HepG2 (cell line): ENCODE measurements at places on chromosomes 3 and 15.
A peak's percentile ranks its signal among the peaks of the same experiment; 100 is the strongest.

- peak; percentile 15 for DNase-seq
Measured at GRCh38 chr15:48645558-48646330, at the start of gene FBN1. Gene FBN1, minus strand, starts transcription at chr15:48645709. Its CDS starts 940 bp downstream, at chr15:48644769.

DNA sequence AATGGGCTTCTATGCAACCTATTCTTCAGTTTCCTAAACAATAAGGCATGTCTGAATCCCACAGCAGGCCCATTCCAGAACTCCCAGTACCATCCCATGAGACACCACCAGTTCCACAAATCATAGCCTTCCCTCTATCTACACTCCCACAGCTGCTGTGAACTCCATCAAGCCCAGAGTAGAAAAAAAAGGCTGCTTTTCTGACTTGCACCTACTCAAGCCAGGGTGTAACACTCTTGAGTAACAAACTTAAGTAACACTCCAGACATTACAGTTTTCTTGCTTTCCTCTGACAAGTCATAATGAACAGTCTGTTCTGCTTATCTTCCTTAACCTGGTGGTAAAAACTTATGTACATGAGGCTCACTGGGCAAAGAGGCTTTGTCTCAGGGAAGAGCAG, 283.1 kb downstream of the NFKBIZ start:
- DNase-seq = no peak

GRCh38 chr3:177642042-177642803, 444.9 kb upstream of the TBL1XR1 start:
- no peak for DNase-seq

DNA sequence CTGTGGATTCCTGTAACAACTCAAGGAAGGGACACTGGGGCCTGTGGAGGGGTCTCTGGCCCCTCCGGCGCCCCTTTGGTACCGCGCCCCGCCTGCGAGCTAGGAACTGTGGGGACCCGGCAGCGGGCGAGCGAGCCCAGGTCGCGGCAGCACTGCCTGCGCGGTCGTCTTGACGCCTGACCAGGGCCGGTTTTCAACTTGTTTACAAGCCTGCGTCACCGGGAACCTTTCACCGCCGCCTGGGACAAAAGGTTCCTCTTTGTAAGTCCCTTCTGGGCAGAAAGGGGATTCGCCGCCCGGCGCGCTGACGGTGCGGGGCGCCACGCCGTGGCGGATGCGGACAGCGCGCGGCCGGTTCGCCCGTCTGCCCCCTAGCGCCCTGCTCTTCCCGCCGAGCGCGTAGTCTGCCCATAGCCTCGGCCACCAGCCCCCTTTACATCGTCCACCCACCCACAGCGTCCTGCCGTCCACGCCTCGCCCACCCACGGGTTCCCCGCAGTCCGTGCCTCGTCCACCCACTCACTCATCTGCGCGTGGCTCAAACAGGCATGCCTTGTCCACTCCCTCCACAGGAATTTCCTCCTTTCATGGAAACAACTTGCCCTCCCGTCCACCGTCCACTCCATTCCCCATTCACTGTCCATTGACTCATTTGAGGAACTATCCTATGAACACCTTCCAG, 5.5 kb upstream of the CFAP100 start:
- DNase-seq = peak; percentile 93

DNA sequence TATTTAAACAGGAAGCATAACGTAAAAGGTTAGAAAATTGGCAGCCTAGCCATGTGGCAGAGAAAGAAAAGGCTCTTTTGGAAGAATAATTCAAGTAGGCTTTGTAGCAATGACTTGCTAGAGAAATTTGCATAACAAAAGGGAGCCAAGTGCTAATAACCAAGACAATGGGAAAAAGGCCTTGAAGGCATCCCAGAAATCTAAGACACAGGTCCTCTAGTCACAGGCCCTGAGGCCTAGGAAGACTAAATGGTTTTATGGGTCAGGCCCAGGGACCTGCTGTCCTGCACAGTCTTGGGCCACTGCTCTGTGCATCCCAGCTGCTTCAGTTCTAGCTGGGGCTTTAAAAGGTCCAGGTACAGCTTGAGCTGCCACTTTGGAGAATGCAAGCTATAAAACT, 78.5 kb downstream of the FGF7 start:
- no peak for DNase-seq

GRCh38 chr3:161247049-161247448, 25.9 kb downstream of the NMD3 start:
- no peak for DNase-seq

- no peak for DNase-seq
Measured at GRCh38 chr15:69513986-69514385, 61.4 kb downstream of the RPLP1 start.

DNA sequence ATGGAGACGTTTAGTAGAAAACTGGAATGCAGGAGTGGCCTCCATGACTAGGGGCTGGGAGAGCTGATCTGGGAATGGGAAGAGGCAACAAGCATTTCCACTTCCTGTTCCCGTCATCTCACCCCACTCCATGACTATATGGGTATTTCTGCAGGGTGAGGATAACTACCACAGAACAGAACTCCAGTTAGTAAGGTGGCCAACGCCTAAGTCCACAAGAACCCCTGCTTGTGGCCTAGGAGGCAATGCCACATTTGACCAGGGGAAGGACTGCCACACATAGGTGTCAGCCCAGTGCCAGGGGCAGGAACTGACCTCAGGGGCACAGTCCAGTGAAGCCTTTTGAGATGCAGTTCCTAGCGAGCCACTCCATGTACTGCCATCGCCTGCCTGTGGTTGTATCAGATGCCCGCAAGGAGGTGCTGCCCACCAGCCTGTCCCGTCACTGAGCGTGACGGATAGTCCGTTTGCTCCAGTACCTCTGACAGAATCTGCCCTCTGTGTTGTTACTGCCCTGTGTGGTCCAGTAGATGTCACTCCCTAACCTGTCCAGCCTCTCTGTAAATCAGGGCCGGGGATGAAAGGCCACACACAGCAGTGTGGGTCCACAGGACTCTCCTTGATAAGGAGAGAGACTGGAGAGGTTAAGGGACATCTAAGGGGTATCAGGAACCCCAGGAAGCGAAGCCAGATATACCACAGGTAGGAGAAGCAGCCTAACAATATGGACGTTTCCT, 3.5 kb upstream of the MTFMT start:
- DNase-seq = peak; percentile 95

DNA sequence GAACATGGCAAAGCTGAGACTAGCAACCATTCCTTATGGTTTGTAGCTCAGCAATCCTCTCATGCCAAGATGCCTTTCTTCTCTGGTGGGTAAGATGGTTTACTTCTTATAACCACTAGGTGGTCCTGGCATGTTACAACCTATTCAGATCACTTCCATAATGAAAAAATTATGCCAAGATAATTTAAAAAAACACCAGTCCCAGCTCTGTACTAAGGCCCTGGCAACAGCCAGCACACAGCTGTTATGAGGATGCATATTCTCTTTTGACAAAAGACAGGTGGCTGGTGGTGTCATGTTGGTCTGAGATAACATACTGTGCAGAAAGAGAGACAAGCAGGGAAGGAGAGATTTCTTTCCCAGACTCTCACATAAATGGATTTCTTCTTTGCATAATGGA, 65.7 kb upstream of the FRMD4B start:
- DNase-seq = no peak

GRCh38 chr15:68210821-68211655, 5.9 kb upstream of the CALML4 start:
- DNase-seq = no peak

DNA sequence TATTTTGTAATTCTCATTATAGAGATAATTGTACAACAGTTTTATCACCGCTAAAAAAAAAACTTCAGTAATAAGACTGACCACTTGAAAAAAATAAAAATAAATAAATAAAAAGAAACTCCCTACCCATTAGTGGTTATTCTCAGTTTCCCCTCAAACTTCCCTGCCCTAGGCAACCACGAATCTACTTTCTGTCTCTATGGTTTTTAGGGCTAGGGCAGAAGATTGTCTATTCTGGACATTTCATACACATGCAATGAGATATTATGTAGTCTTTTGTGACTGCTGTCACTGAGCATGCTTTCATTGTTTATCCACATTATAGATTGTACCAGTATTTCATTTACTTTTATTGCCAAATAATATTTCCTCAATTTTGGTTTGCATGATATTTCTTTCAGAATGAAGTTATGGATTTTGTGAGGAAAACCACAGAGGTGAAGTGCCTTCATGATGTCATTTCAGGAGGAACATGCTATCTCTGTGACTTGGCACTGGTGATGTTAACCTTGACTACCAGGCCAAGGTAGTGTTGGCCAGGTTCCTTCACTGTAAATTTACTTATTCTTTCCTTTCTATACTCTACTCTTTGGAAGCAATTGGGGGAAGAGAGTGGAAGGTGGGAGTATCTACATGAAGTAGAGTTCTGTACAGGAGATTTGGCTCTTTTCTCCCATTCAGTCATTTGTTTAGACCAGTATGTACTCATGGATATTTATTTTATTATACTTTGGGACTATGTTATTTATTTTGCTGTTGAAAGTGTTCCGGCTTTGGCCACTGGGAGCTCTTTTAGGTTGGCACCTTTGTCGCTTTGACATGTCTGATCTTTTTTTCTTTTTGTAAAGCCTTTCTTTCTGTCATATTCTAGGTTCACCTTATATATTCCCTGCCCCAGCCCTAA, 86.3 kb downstream of the GMPS start:
- DNase-seq = no peak

- DNase-seq = no peak
Measured at GRCh38 chr15:90205886-90206285, 4.8 kb downstream of the SEMA4B start.

DNA sequence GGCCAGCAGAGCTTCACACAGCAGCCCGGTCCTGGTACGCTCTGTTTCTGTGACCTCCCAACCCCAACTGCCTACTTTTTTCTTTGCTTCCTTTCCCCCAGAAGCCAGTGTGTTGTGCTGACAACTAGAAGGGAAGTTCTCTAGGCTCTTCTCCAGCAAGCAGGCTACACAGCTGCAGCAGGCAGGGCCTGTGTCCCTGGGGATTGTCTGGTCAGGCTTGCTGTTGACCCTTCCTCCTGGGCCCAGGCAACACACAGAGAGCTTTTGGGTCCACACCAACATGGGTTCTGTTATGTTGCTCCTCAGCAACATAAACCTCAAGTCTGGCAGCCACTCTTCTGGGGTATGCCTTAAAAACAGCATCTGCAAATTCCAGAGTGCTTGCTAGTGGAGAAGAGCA, 36.2 kb upstream of the TSPAN3 start:
- DNase-seq = no peak

DNA sequence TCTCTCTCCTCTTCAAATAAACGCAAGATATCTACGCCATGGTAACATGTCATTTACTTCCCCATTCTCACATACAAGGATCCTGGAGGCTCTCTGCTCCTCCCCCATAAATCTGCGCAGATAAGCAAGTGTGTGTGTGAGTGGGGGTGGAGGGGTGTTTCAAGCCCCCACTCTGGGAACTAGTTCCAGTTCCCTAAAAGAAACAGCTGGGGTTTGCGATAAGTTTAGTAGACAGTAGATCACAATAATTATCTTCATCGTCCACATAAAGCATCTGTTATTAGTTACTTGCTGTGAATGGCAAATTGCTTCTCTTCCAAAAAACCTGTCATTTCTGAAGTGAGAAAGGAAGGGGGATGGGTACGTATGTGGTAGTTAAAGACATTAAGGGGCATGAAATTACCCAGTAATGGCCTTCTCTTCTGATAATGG, 79.8 kb downstream of the RBPMS2 start:
- DNase-seq = no peak

- DNase-seq = no peak
Measured at GRCh38 chr15:73130830-73131229, 78.6 kb downstream of the NEO1 start.

- DNase-seq = no peak
Measured at GRCh38 chr15:80709542-80709941, 14.4 kb downstream of the ABHD17C start.

DNA sequence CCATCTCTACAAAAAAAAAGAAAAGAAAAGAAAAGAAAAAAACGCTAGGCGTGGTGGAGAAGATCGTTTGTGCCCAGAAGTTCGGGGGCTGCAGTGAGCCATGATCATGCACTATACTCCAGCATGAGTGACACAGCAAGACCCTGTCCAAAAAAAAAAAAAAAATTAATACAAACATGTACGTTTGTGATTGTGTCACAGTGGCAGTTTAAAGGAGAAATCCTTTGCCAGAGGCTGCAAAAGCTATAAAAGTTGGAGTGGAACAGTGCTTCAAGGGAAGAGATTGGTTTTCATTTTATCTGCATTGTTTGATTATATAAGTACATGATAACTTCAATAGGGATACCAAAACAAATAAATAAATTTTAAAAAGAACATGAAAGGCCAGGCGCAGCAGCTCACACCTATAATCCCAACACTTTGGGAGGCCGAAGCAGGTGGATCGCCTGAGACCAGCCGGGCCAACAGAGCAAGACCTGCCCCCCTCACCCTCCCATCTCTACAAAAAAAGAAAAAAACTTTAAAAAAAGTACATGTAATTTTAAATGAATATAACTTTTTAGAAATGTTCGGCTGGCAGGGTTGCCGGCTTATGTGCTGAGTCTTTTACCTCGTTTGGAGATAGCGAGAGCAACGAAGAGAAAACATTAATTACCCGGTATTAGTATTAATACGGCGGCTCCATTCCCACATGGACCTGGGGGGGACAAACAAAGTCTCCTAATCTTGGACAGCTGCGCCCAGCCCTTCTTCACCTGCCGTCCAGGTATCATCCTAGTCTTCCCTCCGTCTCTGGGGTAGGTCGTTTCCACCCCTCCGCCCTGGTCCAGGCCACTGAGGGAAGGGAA, 573 bp upstream of the DIS3L start:
- no peak for DNase-seq

GRCh38 chr15:38220606-38221273, 31.9 kb upstream of the SPRED1 start:
- DNase-seq = no peak

GRCh38 chr15:91572110-91572509, 281.4 kb upstream of the SLCO3A1 start:
- no peak for DNase-seq

GRCh38 chr15:52699457-52699856, 20.3 kb upstream of the ATOSA start:
- DNase-seq = no peak

- no peak for DNase-seq
Measured at GRCh38 chr15:77563623-77564156, 69.0 kb downstream of the LINGO1 start.

DNA sequence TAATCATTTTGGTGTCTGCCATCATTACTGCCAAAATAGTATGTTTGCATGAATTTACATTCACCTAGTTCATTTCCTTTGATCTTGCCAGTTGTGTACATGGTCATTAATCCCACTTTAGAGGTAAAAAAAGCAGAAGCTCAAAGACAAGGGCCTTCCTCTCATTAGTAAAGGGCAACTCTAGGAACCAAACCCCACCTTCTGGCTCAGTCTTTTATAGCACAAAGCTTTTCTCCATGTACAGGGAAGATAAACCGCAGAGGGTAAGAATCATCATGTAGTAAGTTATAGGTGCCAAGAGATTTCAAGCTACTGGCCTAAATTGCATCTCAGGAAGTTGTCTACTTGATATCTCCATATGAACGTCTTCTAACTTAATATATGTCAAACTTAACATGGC, 19.3 kb upstream of the SPG21 start:
- no peak for DNase-seq

GRCh38 chr3:150759319-150759718, 3.6 kb downstream of the SIAH2 start:
- DNase-seq = no peak

DNA sequence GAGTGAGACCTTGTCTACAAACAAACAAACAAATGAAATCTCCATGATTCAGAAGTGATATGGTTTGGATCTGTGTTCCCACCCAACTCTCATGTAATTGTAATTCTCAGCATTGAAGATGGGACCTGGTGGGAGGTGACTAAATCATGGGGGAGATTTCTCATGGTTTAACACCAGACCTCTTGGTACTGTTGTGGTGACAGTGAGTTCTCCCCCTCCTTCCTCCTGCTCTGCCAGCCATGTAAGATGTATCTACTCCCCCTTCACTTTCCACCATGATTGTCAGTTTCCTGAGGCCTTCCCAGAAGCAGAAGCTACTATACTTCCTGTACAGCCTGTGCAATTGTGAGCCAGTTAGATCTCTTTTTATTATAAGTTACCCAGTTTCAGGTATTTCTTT, 438.4 kb upstream of the THBS1 start:
- no peak for DNase-seq
